ENCODE measurements at places on chromosomes 1 and 21.
A peak's percentile ranks its signal among the peaks of the same experiment; 100 is the strongest.

DNA sequence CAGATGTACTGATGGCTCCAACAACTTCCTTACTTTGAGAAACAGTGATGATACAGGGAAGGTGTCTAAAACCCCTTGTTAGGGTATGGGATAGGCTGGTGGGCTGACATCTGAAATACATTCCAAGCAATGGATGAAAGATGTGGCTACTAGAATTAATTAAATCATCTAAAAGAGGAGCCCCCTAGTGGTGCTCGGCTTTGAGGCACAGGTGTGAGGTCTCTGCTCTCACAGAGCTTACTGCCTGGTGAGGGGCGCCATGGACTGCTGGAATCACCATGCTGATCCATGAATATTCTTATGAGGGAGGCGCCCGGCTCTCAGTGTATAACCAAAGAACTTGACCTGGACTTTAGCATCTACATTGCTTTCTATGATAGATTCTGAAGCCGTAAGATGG is 48.5 kb downstream of the GNG4 start:
- DNase-seq: peak; percentile 4

DNA sequence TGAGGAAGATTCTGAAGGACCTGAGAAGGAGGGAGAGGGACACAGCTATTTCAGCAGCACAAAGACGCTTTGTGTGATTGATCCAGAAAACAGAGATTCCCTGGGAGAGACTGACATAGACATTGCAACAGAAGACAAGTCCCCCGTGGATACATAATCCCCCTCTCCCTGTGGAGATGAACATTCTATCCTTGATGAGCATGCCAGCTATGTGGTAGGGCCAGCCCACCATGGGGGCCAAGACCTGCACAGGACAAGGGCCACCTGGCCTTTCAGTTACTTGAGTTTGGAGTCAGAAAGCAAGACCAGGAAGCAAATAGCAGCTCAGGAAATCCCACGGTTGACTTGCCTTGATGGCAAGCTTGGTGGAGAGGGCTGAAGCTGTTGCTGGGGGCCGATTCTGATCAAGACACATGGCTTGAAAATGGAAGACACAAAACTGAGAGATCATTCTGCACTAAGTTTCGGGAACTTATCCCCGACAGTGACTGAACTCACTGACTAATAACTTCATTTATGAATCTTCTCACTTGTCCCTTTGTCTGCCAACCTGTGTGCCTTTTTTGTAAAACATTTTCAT is 161.3 kb upstream of the SGIP1 start:
- DNase-seq: no peak

DNA sequence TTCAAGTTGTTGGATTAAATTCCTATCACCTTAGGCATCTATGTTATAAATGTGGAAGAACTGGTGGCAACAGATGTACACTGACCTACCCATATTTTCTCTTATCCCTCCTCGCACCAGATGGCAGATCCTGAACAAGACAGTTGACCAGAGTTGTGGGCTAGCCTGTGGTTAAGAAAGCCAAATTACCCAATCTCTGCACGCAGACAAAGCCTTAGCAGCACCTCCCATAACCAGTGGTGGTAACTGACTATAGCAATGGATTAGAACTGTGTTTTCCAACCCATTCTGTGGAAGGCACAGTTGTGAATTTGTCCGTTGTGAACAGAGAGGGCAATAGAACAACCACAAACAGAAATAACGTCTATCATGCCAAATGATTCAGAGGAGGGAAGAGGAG is 20.6 kb downstream of the ABCB10 start:
- no peak for DNase-seq

DNA sequence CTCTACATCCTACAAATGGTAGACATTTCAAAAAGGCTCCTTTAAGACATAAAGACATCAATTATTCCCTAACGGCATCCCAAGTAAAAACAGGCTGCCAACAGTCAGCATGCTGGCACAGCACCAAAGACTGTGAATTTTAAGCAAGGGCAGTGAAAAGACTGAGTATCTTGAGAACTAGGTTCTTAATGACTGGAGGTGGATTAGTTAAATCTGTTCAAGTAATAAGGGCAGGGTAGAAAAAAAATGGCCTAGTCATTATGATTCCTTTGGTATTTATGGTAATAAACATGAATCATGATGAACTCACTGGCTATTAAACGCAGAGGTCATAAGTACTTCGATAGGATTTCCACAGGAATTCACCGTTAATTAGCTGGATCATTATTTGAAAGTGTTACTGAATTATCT is 75.2 kb downstream of the KIFAP3 start:
- no peak for DNase-seq

GRCh38 chr21:26849428-26850115 is 4.4 kb upstream of the ADAMTS1 start:
- DNase-seq: no peak

GRCh38 chr21:34970566-34970965 is 78.5 kb downstream of the RUNX1 start:
- DNase-seq: no peak

- DNase-seq: no peak
These were observed 174.2 kb downstream of the BRINP3 start for GRCh38 chr1:190303501-190303900.

GRCh38 chr1:54273092-54273794 is 73.3 kb downstream of the MRPL37 start:
- DNase-seq: no peak
